Activated CD4-positive, alpha-beta T cell treated with anti-CD3 and anti-CD28 coated beads for 48 hours (primary cell): ENCODE measurements at places on chromosomes 1 and 21.

GRCh38 chr1:19483261-19483660, 2.1 kb downstream of the CAPZB start:
- peak; percentile 59 for DNase-seq

DNA sequence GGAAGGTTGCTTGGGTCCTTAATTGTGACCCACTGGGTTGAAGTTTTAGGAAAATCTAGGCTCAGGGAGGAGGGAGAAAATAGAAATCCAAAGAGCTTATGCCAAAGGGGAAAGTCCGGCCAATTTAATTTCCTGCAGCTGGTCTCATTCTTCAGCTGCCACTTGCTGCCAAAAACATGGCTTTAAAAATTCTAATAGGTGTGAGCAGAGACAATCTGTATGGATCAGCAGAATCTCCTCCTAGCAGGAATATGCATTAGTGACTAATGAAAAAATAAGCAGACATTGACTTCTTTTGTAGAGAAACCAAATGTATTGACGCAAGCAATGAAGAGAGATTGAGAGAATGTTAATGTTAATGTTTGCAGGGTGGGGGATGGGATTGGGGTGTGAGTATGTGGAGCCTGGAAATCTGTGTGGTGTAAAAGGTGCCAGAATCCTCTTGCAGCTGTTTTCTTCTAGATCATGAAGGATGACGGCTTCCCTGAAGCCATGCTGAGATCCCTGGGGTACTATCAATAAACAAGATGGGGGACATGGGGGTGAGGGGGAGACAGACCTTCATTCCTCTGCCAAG, 35.3 kb downstream of the VWA5B1 start:
- no peak for DNase-seq

DNA sequence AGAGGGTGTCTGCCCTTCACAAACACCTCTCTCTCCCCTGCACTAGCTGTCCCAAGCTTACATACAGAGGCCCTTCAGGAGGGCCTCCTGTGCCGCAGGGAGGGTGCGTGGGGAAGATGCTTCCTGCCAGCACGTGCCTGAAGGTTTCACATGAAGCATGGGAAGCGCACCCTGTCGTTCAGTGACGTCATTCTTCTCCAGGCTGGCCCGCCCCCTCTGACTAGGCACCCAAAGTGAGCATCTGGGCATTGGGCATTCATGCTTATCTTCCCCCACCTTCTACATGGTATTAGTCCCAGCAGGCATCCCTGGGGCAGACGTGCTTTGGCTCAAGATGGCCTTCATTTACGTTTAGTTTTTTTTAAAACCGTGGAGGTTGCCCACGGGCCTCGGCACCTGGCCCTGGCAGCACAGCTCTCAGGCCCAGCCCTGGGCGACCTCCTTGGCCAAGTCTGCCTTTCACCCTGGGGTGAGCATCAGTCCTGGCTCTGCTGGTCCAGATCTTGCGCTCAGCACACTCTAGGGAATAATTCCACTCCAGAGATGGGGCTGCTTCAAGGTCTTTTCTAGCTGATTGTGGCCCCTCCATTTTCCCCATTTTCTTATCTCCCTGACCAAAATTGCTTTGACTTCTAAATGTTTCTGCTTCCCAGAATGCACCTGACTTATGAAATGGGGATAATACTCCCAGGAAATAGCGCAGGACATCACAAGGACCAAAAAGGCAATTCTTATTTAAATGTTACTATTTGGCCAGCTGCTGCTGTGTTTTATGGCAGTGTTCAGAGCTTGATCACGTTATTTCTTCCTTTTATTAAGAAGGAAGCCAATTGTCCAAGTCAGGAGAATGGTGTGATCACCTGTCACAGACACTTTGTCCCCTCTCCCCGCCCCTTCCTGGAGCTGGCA, 6.1 kb downstream of the NPPA start:
- DNase-seq, result no peak

DNA sequence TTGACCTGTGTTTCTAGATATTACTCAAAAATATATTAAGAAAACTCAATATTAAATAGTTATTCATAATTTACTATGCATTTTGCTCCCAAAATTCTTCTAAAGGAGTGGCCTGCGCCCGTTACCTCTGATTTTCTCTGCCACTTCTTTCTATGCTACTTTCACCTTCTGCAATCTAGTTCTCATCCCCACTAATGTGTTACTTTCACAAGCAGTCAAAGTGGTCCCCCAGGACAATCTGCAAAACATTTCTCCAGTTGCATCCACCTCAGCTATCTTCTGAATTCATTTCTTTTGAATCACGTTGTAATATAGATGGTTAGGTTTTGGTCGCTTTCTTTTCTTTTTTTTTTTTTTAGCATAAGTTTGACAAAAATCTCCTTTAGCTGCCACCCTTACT, 13.4 kb downstream of the INSL5 start:
- DNase-seq, result no peak

GRCh38 chr1:205365945-205366463, 9.3 kb upstream of the KLHDC8A start:
- DNase-seq, result no peak

GRCh38 chr1:199335496-199335895, 692.0 kb upstream of the NR5A2 start:
- DNase-seq, result no peak

GRCh38 chr21:43634618-43635017, 24.7 kb downstream of the HSF2BP start:
- no peak for DNase-seq

GRCh38 chr1:155124503-155125463, 2.9 kb upstream of the EFNA1 start:
- no peak for DNase-seq

GRCh38 chr1:69728206-69728605, 160.5 kb downstream of the LRRC7 start:
- DNase-seq, result no peak

DNA sequence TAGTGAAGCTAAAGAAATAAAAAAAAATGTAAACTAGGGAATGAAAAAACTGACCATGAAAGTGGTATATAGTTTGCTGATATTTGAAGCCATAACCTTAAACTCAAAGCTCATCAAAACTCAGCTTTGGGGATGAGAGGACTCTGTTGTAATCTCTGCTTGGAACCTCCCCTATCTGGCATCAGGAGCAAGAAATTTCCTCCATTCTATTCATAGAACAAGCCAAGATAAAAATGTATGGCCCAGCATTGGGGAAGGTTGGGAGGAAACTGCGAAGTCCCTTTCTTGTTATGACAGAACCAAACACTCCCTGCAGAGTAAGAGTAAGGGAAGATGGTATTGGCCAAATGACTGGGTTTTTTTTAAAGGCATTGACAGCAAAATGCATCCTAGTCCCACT, 35.6 kb downstream of the MCOLN2 start:
- DNase-seq, result no peak

DNA sequence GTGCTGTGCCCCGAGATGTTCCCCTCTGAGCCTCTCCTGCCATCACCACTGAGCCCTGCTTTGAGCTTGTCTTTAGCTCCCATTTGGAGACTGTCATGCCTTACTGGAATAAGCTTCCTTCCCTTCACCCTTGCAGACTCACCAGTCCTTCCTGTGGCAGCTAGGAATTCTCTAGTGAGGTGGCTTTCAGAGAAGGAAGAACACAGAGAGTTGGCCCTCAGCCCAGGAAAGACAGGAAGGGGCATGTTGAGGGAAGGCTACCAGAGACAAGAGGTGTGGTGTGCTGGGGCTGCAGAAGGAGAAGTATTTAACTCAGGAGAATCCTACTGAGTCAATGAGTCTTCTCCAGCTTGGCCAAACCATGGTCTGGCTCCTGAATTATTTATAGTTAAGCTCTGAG, 76.3 kb downstream of the UCK2 start:
- DNase-seq, result no peak

DNA sequence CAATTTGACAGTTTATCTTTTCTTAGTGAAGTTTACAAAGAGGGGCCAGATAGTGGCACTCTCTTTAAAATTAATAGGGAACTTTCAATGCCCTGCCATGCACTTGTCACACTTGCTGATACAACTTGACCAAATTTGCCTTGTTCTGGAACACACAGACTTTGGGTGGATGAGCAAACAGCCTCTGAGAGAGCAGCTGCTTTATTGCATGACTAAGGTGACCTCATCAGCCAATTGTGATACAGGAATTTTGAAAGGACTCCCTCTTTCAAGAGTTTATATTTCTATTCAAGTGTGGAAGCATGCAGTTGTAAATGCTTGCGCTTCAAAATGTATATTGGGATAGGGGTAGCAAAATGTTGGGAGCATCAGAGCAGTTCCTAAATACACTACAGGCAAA, 2.1 kb upstream of the RGS1 start:
- no peak for DNase-seq

DNA sequence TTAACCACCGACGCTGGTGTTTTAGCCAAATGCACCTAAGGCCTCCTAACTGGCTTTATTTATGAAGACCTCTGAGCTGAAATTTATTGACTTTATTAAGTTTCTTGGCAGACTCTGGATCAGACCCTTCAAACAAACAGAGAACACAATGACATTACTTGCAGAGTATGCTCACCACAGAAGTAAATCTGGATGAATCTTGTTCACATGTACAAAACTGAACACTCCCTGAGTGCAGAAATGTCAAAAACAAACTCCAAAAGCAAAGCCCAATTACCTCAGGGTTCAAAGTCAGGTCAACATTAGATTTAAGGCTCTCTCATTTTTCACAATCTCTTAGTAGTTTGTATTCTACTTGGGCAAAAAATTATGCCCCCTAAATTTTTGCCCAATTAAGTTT, 218.6 kb downstream of the SLC45A1 start:
- no peak for DNase-seq

DNA sequence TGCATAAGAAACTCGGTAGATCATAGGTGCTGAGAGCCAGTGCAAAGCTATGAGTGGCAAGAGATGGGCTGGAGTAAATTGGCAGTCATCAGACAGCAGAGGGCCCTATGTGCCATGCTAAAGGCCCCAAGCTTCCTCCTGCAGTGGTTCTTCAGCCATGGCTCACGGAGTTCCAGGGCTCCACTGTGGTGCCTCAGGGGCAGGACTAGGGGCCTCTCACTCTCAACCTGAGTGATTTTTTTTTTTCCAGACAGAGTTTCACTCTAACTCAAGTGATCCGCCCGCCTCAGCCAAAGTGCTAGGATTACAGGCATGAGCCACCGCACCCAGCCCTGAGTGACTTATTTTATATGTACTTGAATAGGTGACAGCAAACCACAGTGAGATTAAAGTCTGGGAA, 10.4 kb upstream of the GJA8 start:
- peak; percentile 11 for DNase-seq

DNA sequence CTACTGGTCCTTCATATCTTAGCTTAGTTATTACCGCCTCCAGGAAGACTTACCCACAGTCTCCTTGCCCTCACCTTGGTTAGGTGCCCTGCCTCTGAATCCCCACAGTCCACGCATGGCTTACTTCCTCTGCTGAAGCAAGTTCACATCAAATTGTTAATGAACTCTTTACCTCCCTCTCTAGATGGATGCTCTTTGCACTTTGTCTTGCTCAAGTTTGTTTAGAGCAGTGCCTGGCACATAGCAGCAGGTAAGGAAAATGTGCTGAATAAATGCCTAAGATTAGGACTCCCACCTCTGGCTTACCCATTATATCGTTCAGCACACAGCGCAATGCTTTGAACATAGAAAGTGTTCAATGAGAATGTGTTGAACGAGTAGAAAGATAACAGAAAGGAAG, 90.5 kb downstream of the BEND5 start:
- no peak for DNase-seq

DNA sequence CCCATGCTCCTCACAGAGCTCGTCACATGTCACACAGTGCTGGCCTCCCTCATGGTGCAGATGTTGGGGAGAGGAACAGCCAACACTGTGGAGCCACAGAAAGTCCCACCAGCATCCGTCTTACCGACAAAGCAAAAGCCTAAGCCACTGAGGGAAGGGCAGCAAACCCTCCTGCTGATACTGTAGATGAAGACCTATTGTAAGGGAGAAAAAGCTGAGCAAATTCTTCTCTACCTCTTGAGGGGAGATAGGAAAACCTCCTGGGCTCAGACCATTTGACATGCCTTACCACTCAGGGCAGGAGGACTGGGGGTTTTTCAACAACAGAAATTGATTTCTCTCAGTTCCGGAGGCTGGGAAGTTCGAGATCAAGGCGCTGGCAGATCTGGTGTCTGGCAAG, 95.9 kb downstream of the WDR64 start:
- DNase-seq, result no peak

- DNase-seq, result no peak
Measured at GRCh38 chr1:83101406-83101805, 897.5 kb downstream of the TTLL7 start.

DNA sequence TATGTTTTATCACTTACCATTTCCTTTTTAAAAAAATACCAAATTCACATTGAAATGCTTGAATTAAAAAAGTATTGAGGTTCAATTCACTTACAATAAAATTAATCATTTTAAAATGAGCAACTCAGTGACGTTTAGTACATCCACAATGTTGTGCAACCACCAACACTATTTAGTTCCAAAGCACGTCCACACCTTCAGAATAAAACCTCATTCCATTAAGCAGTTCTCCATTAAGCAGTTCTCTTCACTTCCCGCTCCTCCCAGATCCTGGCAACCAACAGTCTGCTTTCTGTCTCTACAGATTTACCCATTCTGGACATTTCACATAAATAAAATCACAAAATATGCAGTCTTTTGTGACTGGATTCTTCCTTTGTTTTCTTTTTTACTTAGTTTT, 41.3 kb downstream of the GNG4 start:
- DNase-seq, result no peak

DNA sequence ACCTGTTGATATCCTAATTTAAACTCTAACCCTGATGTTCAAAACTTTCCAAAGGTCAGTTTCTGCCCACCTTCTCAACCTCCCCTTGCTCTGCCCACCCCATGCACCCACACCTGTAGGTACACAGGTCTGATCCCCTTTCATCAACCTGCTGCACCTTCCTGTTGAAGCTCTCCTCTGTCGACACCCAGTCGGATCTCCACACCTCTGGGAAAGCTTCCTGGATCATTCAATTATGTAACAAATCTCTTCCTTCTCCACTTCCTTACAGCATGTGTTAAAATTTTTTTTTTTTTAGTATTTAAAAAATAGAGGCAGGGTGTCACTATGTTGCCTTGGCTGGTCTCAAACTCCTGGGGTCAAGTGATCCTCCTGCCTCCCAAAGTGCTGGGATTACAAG, 44.7 kb upstream of the IGSF5 start:
- DNase-seq, result no peak

- DNase-seq, result peak; percentile 41
Measured at GRCh38 chr1:68120136-68120791, 69.8 kb upstream of the DIRAS3 start.

GRCh38 chr1:45266151-45266801, 59.9 kb upstream of the ZSWIM5 start:
- no peak for DNase-seq

DNA sequence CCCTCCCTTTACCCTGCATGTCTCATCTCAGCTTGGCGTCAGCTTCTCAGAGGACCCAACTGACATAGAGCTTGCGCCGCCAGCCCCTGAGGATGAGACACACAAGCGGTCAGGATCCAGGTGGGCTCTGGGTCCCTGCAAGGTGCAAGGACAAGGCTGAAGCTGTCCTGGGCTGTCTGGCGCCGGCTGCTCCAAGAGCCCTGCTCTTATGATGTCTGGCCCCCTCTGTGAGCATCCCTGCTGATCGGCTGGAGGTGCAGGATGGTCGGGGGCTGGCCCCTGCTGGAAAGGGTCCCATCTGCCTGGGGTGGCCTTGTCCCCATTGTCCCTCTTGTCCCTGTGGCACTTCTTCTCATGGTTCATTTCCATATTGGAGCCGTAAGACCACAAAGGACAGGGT, 479.0 kb downstream of the NPHP4 start:
- DNase-seq, result no peak
